ENCODE measurements at places on chromosomes 16 and 17.

GRCh38 chr17:45993962-45994627, 5.0 kb upstream of the STH start:
- DNase-seq, result no peak

- DNase-seq, result no peak
Measured at GRCh38 chr16:3482659-3483241, 12.5 kb downstream of the C16orf90 start.

- no peak for DNase-seq
Measured at GRCh38 chr16:867421-868385, 67.2 kb upstream of the GNG13 start.

GRCh38 chr17:59845595-59846393, 46.9 kb downstream of the TUBD1 start:
- no peak for DNase-seq

- DNase-seq, result no peak
Measured at GRCh38 chr17:40175928-40176753, 1.1 kb upstream of the RAPGEFL1 start.

- no peak for DNase-seq
Measured at GRCh38 chr16:71626858-71627213, 852 bp downstream of the MARVELD3 start.

DNA sequence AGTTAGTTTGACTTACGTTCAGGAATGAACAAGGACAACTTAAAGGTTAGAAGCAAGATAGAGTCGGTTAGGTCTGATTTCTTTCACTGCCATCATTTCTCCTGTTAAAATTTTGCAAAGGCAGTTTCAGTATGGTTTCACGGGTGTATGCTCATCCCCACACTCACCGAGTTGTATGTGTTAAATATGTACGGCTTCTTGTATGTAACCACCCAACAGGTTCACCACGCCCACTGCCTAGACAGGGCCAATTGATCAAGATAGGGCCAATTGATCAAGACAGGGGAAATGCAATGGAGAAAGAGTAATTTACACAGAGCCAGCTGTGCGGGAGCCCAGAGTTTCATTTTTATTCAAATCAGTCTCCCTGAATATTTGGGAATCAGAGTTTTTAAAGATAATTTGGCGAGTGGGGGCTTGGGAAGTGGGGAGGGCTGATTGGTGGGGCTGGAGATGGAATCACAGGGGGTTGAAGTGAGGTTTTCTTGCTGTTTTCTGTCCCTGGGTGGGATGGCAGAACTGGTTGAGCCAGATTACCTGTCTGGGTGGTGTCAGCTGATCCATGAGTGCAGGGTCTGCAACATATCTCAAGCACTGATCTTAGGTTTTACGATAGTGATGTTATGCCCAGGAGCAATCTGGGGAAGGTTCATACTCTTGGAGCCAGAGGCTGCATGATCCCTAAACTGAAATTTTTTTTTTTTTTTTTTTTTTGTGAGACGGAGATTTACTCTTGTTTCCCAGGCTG, 62.4 kb upstream of the PLCG2 start:
- DNase-seq, result no peak

GRCh38 chr16:49311823-49312222, 30.2 kb upstream of the CBLN1 start:
- DNase-seq, result no peak

GRCh38 chr17:65542610-65543009, 18.8 kb downstream of the AXIN2 start:
- no peak for DNase-seq

- DNase-seq, result peak; percentile 43
Measured at GRCh38 chr16:80231888-80232287, 308.9 kb upstream of the DYNLRB2 start.

GRCh38 chr17:67922503-67922902, 73.8 kb downstream of the C17orf58 start:
- DNase-seq, result no peak

- DNase-seq, result no peak
Measured at GRCh38 chr17:29574732-29575510, 6.4 kb downstream of the TP53I13 start.

DNA sequence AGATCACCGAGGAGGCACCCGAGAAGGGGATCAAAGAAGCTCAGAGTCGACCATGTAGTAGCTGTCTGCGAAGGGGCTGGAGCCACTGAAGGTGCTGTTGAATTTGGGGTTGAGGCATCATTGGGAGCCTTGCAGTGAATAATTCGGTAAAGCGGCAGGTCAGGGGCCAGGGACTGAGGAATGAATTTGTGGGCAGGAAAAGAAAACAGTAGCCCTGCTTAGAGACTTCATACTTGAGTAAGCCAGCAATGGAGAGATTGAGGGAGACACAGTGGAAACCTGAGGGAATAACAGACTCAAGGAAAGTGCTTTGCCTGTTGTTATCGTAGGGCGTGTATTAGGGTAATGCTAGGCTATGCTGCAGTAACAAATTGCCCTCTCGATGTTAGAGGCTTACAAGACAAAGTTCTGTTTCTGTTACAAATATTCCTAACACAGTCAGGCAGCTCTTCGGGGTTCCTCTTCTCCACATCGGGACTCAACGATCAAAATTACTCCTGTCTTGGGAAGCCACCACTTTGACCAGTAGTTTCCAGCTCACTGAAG, 13.4 kb upstream of the HERPUD1 start:
- no peak for DNase-seq

Measured in fibroblast of skin of left biceps (primary cell).